ENCODE measurements at places on chromosomes 11 and 22. TPM values are rescaled to one million over a fixed set of nuclear protein-coding genes. Genes with fewer than 3 reads are reported as not detected.

Gene TRPC6
- not detected for total RNA-seq

Gene ROM1
- 1.4 TPM for total RNA-seq

Gene ART5
- total RNA-seq: not detected

Gene SNAP29
- 24.2 TPM for total RNA-seq

DNA sequence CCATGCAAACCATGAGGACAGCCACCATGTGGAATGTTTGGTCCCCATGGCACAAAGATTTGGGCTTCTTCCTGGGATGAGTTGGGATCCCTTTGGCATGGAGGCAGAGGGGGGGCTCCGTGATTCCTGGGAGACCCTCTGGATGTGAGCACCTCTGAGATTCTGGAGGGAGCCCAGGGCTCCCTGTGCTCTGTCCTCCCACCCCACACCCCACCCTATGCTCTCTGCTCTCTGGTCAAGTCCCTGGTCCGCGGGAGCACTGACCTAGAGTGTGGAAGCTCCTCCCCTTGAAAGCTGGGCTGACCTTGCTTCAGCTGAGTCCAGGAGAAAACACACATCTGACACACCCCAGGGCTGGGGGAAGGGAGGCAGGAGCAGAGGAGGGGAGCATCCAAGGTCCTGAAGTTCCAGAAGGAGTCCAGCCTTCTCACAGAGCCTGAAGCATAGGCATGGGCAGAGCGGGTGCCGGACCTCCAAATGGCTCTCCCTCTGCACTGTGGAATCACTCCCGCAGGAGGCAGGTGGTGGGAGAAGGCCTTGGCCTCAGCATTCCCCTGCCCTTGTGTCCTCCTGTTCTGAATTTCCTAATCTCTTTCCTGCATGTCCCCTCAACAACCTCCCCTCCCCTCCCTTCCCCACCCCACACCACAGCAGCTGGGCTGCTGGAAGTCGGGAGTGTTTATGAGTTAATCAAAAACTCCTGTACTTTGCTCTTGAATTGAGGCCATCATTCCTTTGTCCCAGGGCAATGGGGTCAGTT lies 25.7 kb upstream of the OAF start:
- no peak for DNase-seq

GRCh38 chr22:40216041-40216756 lies 38.5 kb downstream of the TNRC6B start:
- DNase-seq: no peak

DNA sequence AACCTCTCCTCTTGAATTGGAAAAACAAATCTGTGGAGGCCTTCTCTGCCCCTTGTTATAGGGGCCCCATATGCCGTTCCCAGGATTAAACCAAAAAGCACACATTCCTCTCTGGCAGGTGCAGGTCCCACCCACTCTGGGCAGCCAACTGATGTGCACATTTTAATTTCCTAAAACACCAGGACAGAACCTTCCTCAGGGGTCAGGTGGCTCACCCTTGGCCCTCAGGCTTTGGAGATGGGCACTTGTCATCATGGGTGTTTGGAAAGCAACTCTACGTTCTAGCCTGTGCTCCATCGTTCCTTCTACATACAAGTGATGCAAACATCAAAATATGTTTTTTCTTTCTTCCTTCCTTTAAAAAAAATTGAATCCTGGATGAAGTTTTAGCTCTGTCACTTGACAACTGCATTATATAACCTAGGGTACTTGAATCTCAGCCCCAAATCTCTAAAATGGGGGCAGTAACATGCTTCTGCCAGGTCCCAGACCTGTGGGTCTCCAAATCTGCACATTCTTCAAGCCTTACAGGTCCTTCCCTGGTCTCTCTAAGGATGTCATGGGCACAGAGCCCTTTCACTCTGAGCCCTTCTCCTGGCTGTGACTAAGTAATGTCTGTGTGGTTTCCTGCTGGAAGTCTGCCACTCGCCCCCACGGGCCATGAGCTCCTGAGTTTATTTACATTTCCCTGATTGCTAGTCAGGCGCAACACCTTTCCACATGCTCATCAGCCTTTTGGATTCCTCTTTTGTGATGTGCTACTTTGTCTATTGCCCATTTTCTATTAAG lies 43.8 kb downstream of the KCNQ1OT1 start:
- no peak for DNase-seq

- DNase-seq: no peak
Measured at GRCh38 chr11:76443268-76443980, 1.4 kb upstream of the EMSY start.

GRCh38 chr11:124719534-124719933 lies 20.2 kb upstream of the NRGN start:
- DNase-seq: no peak

GRCh38 chr11:95387325-95387724 lies 156.3 kb upstream of the SESN3 start:
- no peak for DNase-seq

DNA sequence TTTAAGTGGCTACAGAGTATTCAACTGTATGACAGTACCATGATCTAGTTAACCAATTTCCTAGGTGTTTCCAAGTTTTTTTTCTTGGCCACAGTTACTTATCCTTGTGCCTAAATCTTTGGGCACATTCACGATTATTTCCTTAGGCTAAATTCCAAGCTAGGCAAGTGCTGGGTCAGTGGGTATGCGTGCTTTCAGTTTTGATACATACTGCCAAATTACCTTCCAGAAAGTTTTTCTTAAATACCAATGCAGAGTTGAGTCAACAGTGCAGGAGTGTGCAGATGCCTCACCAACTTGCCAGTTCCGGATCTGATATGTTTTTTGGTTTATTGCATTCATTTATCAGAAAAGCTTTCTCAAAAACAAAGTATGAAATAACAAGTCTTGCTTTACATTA lies 67.9 kb upstream of the OR4B1 start:
- no peak for DNase-seq

DNA sequence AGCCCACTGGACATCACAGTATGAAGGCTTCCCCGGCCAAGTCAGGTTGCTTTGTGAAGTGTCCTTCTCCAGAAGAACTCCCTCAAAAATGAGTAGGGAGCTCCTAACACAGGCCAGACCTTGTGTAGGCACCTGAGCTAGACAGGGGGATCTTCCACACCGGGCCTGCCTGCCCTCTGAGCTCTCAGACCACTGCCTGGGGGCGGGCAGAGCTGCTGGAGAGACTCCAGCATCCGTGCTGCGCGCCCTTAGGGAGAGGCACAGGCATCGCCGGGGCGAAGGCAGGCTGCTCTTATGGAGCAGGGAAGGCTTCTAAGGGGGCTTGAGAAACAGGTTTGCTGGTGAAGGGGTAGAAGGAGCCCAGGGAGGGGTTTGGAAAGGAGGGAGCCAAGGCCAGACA lies 4.4 kb downstream of the KCNJ5 start:
- DNase-seq: no peak

DNA sequence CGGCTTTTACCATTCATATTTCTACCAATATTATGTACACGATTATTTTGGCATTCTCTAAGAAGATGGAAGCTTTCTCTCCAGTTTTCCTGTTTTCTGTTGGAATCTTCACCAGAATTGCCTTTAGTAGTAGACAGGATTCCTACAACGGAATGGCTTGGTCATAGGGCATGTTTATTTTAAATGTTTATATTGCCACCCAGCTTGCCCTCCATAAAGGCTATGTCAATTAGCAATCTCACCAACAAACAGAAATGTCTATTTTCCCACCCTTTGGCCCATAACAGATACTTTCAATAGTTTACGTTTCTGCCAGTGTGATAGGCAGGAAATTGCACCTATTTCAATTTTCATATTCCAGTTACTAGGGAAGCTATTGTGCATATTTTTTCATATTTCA lies 893.5 kb downstream of the NTM start:
- no peak for DNase-seq

- DNase-seq: no peak
Measured at GRCh38 chr11:42251984-42252383, 792.5 kb upstream of the LRRC4C start.

DNA sequence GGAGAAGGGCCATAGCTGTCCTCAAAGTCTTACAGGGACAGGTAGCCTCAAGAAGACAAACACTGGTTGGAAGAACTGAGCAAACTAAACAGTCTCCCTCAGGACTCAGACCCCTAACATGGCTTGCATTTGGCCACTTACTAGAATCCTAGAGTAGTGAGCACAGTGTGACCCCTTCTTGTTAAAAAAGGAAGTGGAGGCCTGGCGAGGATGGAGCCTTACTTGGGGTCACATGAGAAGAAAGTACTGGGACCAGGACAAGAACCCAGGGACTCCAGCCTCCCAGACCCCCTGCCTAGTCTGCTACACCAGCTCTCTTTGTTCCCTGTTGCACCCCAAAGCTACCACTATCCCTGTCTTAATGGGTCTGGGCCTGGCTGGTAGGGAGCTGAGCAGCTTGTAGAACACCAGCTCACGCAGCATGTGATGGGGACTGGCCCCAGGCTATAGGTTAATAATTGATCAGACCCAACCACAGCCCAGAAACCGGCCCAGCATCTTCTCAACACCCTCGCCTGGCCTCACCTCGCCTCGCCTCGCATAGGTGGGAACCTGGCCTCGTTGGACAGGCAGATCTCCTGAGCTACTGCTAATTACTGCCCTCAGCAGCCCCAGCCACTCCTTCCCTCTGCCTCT lies 17.6 kb downstream of the DGAT2 start:
- no peak for DNase-seq

GRCh38 chr22:40364431-40364830 lies 6.0 kb upstream of the SGSM3 start:
- DNase-seq: no peak
